ENCODE measurements at places on chromosomes 2 and 18. TPM values are rescaled to one million over a fixed set of nuclear protein-coding genes. Genes with fewer than 3 reads are reported as not detected.

DNA sequence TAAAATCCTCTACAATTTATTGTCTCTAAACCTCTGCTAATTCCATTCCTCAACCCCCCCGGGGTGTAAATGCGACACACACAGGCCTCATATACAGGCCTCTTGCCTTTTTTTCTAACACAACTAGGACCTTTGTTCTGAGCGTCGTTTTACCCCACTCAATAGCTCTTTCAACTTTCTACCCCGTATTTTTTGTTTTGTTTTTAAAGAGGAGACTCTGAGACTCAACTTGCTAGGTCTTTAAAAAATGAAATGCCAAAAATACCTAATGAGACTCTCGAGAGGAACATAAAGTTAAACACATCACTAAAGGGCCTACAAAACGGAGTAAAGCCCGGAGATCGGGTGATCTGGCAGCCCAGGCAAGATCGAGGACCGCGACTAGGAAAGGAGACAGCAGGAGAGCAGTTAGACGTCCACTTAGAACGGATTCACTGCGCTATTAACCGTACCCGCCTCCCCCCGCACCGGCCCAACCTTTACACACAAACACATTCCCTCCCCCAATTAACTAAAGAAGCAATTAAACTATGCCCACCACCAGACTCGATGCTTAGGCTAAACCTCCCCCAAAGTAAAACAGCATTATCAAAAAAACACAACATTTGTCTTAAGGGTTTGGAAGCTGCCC is 1.7 kb downstream of the TRIP12 start:
- DNase-seq: no peak

GRCh38 chr2:116057538-116057937 is 1615.1 kb downstream of the DPP10 start:
- DNase-seq: no peak

- no peak for DNase-seq
Observed at GRCh38 chr18:5456577-5457461, 87.0 kb downstream of the EPB41L3 start.

ARL4C gene
- total RNA-seq: 29.5 TPM

- no peak for DNase-seq
Observed at GRCh38 chr2:96315400-96316071, 9.6 kb upstream of the ITPRIPL1 start.

ZNF385B gene
- total RNA-seq: 3.4 TPM

CRYGC gene
- not detected for total RNA-seq

GRCh38 chr2:173472112-173472511 is 117.4 kb downstream of the CDCA7 start:
- DNase-seq: no peak

GRCh38 chr2:232576995-232577394 is 26.5 kb downstream of the EIF4E2 start:
- no peak for DNase-seq

DNA sequence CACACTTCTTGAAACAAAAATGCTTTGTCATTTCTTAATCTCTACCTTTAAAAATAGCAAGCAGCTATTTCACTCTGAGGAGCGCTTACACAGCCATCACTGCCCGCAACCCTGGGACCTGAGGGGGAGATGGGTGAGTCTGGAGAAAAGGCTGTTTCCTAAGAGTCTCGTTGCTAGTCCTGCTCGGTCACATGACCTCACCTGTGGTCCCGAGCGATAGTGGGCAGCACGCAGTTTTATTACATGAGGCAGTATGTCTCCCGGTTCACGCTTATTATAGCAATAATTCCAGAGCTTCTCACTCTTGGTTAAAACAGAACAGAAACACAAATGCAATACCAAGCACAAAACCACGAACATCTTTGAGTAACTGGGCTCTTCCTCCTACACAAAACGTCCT is 105.3 kb downstream of the ZNF516 start:
- no peak for DNase-seq

- no peak for DNase-seq
Observed at GRCh38 chr2:9812945-9813311, 30.3 kb upstream of the TAF1B start.

DNA sequence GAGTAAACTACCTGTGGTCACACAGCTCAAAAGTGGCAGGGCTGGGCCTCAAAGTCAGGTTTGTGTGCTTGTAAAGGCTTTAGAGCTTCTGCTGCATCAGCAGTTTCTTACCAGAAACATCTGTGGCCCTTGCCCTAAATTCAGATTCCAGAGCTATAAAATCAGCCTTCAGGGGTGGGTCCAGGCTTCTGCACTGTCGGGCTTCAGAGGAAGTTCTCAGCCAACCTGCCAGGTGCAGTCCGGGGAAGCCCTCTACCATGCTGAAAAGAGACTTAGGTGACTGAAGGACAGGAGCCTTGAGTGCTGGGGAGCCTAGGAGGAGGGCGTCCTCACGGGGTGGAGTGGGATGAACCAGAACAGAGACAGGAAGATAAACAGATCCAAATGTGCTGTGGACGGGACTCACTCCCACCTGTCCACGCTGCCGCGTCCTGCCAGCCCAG is 69.9 kb upstream of the HS6ST1 start:
- DNase-seq: no peak

- no peak for DNase-seq
Observed at GRCh38 chr2:236052206-236052605, 116.0 kb downstream of the GBX2 start.

- no peak for DNase-seq
Observed at GRCh38 chr2:23400703-23401102, 15.7 kb downstream of the KLHL29 start.

Measured in neural crest cell (in vitro differentiated cells).